ENCODE measurements at places on chromosomes 7 and 10.

- no peak for DNase-seq
These were observed 16.7 kb downstream of the RET start for GRCh38 chr10:43093423-43094076.

DNA sequence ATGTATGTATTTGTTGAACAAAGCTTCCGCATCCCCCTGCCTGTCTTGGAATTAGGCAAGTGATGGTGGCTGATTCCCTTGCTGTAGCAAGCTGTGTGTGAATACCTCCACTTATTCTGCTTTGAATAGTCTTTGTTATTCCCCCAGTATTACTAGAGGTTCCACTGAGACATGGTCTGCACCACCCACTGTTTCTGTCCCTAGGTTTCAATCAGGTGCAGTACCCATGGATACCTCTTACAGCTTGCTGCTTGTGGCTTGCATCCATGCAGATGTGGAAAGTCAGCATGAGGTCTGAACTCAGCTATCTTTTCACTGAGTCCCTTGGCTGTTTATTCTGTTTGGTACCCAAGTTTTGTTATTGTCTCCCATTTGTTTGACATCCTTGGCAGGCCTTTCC, 447.4 kb downstream of the GRM8 start:
- no peak for DNase-seq

GRCh38 chr7:132815130-132815529, 238.9 kb upstream of the PLXNA4 start:
- DNase-seq = no peak

- no peak for DNase-seq
These were observed 71.7 kb downstream of the CREB5 start for GRCh38 chr7:28483908-28484605.

DNA sequence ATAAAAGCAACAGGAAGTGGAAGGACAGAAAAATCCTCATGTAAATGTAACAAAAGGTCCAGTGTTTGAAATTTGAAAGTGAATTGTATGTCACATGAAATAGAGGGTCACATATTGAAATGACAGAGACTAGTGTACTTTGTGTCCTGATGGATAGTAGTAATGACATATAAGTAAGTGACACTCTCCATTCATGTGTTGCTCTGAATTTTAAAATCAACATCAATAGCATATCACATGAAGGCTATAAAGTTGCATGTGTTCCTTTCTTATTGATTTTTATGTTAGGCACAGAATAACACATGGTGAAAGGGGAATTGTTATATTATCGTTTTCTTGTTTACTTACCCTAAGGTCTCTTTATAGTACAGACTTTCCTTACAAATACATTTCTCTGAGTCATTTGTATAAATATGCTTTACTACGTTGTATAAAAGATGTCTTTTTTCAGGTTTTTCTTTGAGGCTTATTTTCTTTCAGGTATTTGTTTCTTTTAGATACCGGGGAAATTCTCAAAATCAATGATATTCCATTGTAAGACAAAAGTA, 104.6 kb upstream of the CACNA2D1 start:
- no peak for DNase-seq

- DNase-seq = no peak
These were observed 172.0 kb upstream of the ZNF32 start for GRCh38 chr10:43820663-43821062.

DNA sequence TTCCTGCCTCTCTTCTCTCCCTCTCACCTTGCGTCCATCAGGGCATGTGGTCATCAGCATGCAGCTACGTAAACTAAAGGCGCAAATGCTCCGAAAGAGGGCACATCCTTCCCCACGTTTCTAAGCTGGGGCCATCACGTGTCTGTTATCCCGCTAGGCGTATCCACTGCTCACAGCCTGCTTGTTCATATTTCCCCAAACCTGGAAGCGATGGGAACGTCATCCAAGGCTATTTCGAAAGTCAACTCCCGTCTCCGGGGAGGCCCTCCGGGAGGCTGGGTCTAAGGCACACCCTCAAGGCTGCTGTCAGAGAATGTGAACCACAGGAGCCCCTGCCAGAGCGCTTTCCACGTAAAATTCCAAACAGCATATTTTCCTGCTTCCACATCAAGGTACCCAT, 199.2 kb downstream of the DIP2C start:
- DNase-seq = no peak

GRCh38 chr7:146654048-146654447, 537.4 kb downstream of the CNTNAP2 start:
- DNase-seq = no peak

- no peak for DNase-seq
These were observed 408.4 kb downstream of the SUGCT start for GRCh38 chr7:40542982-40543741.

DNA sequence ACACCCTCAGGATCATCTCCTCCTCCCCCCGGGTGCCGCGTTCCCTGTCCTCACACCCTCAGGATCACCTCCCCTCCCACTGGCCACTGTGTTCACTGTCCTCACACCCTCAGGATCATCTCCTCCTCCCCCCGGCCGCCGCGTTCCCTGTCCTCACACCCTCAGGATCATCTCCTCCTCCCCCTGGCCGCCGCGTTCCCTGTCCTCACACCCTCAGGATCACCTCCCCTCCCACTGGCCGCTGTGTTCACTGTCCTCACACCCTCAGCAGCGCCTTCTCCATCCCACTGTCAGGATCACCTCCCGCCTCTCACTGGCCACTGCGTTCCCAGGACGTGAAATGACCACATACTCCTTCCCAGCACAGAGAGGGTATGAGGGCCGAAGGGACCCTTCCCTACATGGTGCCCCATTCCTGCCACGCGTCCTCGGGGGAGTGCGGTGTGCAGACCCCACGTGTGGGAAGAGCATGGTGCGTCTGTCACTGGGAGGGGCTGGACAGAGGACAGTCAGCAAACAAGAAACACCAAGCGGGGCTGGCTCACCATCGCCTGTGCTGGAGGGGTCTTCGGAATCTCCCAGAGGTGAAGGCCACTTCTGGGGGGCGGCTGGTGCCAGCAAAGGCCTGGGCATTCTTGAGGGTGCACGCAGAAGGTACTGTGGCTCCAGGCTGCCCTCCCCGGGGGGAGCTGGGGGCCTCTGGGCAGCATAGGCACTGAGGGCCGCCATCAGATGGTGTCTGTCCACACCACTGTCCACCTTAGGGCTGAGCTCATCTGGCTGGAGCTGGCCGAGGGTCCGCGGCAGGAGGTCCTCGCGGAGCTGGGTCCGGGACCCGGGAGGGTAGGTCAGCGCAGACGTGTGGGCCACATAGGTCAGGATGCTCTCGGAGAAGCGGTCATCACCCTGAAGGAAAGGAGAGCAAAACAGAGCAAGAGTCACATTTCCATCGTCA, 421.0 kb downstream of the PTPRN2 start:
- DNase-seq = no peak

DNA sequence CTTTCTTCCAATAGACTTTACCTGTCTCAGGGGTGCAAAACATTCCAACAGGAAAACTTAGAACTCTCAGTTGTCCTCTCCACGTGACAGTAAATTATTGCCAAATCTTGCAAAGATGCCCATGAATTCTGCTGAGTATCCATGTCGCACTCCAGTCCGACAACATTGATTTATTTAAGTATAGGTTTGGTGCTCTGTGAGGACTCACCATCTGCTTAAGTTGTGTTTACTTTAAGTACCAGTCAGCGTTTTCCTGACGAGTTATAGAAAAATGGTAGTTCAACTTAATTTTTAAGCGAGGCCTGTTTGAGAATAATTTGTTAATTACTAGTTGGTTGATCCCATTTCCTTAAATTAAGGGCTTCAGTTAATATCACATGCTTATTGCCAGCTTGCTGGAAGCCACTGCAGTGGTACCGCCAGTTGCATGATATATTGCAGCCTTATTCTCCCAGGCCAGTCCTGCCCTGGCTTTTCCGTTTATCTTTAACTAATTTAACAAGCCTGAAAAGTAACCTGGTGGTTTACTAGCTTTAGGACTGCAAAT, 27.8 kb downstream of the CREB5 start:
- no peak for DNase-seq

DNA sequence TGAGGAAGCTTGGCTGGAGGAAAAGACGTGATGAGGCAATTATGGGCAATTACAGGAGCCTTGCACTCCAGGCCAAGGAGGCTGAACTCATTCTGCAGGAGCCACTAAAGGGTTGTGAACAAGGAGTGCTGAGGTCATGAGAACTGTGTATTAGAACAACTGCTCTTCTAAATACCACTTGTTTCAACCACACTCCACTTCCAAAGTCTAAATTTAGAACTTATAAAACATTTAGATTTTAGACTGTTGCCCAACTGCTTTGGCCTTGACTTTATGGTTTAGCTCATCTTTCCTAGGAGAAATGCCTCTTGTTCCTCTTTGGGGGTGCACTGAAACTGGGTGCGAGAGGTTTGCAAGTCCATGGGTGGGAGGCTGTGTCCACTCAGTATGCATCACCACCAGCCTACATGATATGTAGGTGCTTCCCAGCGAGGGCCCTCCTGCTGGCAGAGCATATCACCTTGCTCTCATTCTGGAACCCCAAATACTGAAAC, 199.7 kb upstream of the AOAH start:
- DNase-seq = no peak

GRCh38 chr7:107953924-107954303, 49.0 kb downstream of the LAMB1 start:
- DNase-seq = no peak

DNA sequence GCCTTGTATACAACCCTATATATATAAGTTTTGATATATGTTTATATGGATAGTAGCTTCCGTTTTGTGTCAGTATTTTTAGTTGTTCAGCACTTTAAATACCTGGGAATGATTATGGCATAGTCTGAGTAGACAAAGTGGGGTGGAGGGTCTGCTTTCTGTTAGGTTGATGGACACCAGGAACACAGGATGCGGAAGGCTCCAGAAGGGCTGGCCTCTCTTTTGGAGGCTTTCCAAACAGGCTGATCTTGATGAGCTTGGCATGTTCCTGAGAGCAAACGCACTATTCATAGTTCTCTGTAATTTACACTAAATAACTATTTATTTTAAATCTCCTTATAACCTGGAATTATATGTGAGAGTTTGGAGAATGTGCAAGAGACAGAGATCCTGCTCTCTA, 12.7 kb downstream of the AKR1E2 start:
- DNase-seq = no peak

DNA sequence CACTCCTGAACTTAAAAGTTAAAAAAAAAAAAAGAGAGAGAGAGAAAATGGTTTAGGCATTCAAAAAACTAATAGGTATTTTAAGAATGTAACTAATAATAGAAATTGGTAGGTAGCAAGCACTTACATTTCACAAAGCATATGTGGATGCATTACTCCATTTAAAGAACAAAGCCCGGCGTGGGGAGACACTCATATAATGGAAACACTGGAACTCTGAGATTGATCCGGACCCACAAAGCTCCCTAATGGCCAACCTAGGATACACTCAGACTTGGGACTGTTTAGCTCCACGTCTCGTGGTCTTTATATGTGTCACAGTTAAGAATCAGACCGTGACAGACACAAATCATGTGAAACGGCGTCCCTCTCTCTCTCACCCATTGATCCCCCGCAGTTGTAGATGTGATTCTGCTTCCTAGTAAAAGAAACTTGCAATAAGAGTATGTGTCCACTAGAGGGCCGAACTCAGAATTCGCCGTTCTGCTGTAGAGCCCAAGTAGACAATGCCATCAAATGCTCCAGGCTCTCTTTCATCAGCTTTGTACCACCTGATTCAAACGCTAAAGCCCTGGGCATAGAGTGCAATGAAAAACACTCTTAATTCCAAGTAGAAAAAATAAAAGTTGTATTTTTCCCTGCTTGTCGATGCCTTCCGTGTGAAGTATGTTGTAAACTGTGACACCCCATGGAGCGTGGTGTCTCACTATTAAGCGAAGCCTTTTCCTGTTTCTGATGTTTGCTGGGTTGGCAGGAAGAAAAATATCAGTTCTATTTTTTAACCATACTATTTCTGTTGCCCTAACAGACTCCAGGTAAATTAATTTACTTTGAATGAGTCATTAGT, 429.0 kb upstream of the MTPN start:
- DNase-seq = no peak

GRCh38 chr10:64630534-64630933, 1109.3 kb downstream of the REEP3 start:
- DNase-seq = no peak

GRCh38 chr7:3964980-3965606, 664.0 kb downstream of the SDK1 start:
- no peak for DNase-seq

DNA sequence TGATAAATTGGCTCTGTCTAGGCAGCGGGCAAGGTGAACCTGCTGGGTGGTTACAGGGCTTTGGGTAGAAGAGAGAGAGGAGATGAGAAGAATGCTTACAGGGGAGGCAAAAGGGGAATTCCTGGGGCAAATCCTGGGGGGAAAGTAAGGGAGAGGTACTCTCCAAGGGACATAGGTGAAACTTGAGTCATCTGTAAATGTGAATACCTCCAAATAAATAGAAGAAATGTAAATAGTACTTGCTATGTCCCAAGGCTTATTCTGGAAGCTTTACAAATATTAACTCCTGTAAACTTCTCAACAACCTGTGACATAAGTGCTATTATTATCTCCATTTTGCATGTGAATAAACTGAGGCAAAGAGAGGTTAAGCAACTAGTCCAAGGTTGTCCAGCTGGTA, 57.7 kb upstream of the CDK13 start:
- DNase-seq = no peak

DNA sequence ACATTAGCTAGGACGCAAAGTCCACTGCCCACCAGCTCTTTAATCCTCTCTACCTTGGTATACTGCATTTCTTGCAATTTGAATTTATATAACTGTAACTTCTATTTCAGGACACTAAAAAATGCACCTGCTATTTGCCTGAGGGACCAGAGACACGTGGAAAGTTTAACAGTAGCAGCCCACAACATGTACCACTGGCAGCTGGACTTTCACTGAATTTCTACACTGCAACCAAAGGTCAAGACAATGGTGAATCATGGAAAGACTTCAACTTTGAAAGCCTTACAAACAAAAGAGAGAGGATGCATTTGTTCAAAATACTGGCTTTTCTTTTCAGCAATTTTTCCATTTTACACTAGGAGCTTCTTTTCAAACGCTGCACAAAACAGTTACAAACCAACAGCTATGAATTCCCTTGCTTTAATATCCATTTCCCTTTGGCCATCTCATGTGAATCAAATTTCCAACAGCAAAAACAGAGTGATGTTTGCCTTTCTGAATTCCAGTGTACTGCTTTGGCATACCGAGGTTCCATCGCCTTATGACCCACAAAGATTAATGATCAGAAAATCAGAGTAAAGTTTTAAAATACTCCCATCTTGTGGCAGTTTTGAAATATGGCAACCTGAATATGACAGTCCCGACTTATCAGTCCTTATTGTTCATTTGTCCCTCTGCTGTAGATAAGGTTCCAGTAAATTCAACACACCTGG, 29.9 kb upstream of the HNRNPH3 start:
- DNase-seq = no peak

All from effector CD4-positive, alpha-beta T cell (primary cell).